ENCODE measurements at places on chromosomes 2 and 18. TPM values are rescaled to one million over a fixed set of nuclear protein-coding genes. Genes with fewer than 3 reads are reported as not detected.

FBLN7 gene
- total RNA-seq, result 0.42 TPM

LRRTM1 gene
- not detected for total RNA-seq

BOLL gene
- total RNA-seq, result not detected

ANO7 gene
- total RNA-seq, result 2.5 TPM

CLEC4F gene
- total RNA-seq, result not detected

D2HGDH gene
- total RNA-seq, result 12.6 TPM

NYAP2 gene
- not detected for total RNA-seq

SERPINB12 gene
- not detected for total RNA-seq

RRM2 gene
- total RNA-seq, result 195 TPM

KIAA1328 gene
- 1.0 TPM for total RNA-seq

GPBAR1 gene
- total RNA-seq, result 0.15 TPM

IGFBP5 gene
- 0.31 TPM for total RNA-seq

CUL3 gene
- 68.8 TPM for total RNA-seq

DHX57 gene
- total RNA-seq, result 23.9 TPM

TRIM43 gene
- not detected for total RNA-seq

RBM43 gene
- total RNA-seq, result 5.0 TPM

FABP1 gene
- not detected for total RNA-seq

AGFG1 gene
- total RNA-seq, result 122 TPM

GCG gene
- not detected for total RNA-seq

GMCL1 gene
- 9.8 TPM for total RNA-seq

NDC80 gene
- 11.2 TPM for total RNA-seq

RAB11FIP5 gene
- total RNA-seq, result 37.7 TPM

STARD6 gene
- total RNA-seq, result not detected

VIT gene
- total RNA-seq, result not detected

MOGAT1 gene
- not detected for total RNA-seq

SCYGR7 gene
- total RNA-seq, result not detected

CCDC68 gene
- total RNA-seq, result 3.6 TPM

CFAP210 gene
- 0.33 TPM for total RNA-seq

MPP4 gene
- 0.14 TPM for total RNA-seq

B3GNT2 gene
- 25.6 TPM for total RNA-seq

USP14 gene
- total RNA-seq, result 66.5 TPM

PRSS56 gene
- not detected for total RNA-seq

FKBP1B gene
- 9.4 TPM for total RNA-seq

FOXI3 gene
- not detected for total RNA-seq

TNFRSF11A gene
- total RNA-seq, result 6.5 TPM

CNTNAP5 gene
- not detected for total RNA-seq
